NCI-H69 (cell line): ENCODE measurements at places on chromosomes 6 and 20.
A peak's percentile ranks its signal among the peaks of the same experiment; 100 is the strongest.

- DNase-seq: peak; percentile 97
Observed at GRCh38 chr6:108560463-108561308, at the start of gene FOXO3. FOXO3 (plus strand) TSS chr6:108560917; CDS start chr6:108561209, 292 bp downstream.

GRCh38 chr6:14026831-14027539, 90.6 kb upstream of the CD83 start:
- peak; percentile 25 for DNase-seq

DNA sequence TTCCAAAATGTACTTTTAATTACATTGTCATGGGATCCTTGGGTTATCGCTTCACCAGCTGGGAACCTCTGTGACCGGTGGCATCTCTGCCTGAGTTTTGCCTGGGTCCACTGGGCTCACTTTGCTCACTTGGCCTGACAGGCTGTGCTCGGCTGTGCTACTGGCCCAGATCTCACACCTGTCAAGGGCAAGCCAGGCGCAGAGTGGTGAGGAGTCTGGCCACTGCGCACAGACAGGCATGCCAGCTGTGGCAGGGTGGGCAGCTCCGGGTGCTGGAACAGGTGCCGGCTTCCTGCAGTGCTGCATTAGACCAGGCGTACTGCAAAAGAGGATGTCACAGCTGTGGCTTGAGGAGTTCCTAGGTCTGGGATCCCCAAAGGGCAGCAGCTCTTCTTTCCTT, 489.8 kb downstream of the TENT5A start:
- DNase-seq: peak; percentile 47

DNA sequence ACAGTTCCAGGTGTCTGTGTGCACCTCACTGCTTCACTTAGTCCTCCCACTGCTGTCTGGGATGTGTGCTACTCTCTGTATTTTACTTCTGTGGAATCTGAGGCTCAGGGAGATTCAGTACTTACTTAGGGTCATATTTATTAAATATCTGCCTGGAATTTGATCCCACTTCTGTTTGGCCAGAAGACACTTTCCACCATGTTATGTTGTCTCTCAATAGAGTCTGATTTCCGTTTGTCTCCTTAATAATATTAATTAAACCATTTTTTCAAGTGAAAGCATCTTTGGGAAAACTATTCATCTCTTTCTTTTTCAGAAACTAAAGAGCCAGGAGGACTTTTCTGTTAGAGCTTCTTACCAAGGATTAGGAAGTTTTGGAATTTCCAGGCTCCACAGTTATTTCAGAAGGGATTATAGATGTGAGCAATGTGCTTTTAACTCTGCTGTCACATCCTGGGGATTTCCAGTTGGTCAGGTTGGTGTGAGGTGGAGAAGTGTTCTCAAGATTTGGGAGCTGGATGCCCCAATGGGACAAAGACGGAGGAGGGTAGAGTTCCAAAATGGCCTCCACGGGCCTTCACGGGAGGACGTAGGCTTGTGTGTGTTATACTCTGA, 156.8 kb upstream of the RALGAPA2 start:
- no peak for DNase-seq

DNA sequence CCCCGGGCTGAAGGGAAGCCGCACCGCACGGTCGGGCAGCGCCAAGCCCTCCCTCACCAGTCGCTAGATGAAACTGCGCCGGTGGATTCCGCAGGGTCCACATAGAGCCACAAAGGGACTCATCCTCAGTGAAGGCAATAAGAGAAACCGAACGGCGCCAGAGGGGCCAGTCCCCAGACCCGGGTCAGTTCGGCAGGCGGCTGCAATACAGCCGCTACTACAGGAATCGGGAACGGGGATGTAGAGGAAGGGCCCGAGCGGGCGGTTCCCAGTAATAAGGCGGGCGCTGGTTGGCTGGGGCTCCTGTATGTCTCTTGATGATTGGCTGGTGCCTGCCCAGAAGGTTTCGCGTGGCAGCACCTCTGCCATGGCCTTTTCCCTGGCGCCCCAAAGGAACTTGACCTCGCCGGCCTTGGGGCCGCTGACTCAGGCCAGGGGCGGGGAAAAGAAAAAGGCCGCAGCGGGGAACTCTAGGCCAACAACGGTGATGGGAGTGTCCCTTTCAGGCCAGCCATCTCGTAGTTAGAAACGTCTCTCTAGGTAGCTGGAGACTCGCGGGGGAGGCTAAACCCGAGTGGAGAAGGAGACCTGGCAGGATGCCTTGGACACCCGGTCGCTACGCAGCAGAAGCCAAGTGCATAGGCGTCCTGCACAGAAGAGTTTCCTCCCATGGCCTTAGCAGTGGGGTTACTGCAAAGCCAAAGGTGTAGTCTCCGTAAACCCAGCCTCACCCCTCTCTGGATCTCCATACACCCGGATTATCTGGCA, at the start of gene IBTK:
IBTK (minus strand) TSS at position 240 of the 768 bp plus-strand sequence. CDS start 7,258 bp downstream, outside the sequence.
- peak; percentile 95 for DNase-seq

GRCh38 chr6:109478841-109479624, 4.0 kb downstream of the ZBTB24 start:
- no peak for DNase-seq

GRCh38 chr20:47791084-47791599, 5.9 kb upstream of the SULF2 start:
- DNase-seq: peak; percentile 15

GRCh38 chr6:28586324-28586723, 60.6 kb downstream of the GPX5 start:
- DNase-seq: no peak

GRCh38 chr6:20182926-20183521, 29.2 kb downstream of the MBOAT1 start:
- DNase-seq: peak; percentile 51

- DNase-seq: no peak
Observed at GRCh38 chr6:118710616-118711015, 59.2 kb upstream of the CEP85L start.

DNA sequence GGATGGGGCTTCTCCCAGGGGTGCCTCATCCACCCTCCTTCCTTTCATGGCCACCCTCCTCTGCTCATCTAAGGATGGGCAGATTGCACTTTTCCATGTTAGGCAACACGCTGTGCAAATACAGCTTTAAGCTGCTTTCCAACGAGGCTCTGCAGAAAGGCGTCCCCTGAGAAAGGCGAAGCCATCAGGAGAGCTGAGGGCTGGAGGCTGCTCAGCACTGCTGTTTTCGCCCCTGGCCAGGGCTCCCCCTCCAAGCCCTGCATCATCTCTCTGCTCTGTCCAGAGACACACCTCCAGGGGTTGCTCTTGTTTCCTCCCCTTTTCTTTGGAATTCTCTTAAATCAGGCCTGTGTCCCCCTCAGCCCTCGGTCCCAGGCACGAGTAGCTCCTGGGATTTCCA, 526.1 kb downstream of the CDH26 start:
- DNase-seq: peak; percentile 4

GRCh38 chr20:56423211-56423610, 11.2 kb downstream of the CASS4 start:
- DNase-seq: no peak

GRCh38 chr20:906001-906520, 10.1 kb downstream of the ANGPT4 start:
- no peak for DNase-seq

GRCh38 chr6:91683240-91683639, 1096.4 kb upstream of the MAP3K7 start:
- DNase-seq: peak; percentile 73

DNA sequence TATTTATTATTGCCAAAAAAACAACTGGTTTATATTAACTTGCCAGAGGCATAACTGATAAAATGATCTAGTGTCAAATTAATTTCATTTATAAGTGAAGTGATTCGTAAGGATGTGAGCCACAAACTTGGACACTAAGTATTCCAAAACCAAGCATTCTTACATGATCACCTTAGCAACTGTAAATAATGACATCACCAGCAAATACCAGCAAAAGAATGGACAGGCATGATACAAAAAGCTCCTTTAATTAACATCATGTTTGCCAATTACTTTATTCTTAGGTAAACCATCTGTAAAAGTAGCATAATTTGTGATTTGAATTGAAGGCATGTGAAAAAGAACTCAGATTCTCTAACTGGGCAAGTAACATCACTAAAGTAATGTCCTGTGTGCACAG, 17.2 kb upstream of the FNDC1 start:
- DNase-seq: no peak

- no peak for DNase-seq
Observed at GRCh38 chr6:53496797-53497375, 48.0 kb downstream of the GCLC start.

DNA sequence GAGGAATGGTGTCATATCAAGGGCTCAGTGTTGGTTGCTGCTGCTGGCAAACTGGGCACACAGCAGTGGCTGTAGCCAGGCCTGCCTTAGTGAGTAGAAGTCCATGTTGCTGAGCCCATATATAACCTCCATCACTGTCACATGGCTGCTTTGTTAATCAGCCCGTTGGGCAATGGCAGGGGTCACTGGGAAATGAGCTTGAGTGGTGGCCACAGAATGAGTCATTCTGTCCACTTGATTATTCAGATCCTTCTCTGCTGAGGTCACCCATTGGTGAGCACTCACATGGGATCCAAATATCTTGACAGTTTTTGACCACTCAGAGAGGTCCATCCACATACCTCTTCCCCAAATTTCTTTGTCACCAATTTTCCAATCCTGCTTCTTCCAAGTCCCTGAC, 898.9 kb upstream of the EYS start:
- no peak for DNase-seq

GRCh38 chr20:8740265-8740664, 328.6 kb upstream of the PLCB4 start:
- DNase-seq: no peak

DNA sequence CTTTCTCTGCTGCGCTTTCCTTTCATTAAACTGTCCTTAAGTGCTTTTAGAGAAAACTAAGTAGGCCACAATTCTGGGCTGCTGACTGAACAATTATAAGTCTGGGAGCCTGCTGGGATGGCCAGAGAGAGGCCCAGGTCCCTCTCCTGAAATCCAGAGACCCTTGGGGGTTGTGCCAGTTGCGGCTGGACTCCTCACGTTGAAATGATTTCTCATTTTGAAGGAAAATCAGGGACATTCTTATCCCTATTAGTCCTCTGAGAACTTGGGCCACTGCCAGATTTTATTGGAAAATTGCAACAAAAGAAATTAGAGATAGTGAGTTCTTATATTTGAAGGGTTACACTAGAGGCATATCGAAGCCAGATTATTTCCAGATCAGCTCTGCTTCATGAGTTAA, 145.1 kb downstream of the CLIC5 start:
- no peak for DNase-seq

DNA sequence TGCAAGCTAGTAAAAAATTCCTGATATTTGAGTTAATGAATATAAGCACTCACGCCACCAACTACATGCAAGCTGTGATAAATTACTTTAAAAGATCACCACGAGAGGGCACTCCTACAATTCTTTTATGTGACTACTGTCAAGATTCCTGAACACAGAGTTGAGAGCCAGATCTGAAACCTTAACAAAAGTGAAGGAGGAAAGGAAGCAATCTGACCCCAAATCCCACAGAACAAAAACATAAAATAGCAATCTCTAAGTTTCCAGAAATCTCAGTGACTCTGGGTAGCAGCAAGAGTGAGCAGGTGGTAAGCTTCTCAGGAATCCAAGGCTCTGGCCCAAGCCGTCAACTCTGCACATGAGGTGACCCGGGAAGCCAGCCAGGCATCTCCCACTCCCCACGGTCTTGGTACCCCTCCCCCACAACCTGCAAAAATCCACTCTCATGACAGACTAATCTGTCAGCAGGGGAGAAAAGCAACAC, 55.1 kb downstream of the STAU1 start:
- DNase-seq: peak; percentile 25

DNA sequence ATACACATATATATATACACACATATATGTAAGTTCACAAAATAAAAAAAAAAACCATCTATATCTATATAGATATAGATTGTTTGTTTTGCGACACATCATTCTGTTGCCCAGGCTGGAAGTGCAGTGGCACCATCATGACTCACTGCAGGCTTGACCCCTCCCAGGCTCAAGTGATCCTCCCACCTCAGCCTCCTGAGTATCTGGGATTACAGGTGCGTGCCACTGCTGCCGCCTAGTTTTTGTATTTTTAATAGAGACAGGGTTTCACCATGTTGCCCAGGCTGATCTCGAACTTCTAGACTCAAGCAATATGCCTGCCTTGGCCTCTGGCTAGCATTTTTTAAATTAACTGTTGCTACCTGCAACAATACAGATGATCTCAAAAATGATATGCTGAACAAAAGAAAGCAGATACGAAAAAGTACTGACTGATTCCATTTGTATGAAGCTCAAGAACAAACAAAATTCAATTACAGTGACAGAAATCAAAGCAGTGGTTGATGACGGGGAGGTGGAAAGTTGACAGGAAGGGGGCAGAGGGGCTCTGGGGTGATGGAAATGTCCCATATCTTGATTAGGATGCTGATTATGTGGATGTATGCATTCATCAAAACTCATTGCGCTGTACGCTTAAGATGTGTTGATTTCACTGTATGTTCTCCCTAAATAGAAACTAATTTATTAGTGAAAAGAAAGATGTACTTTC, 49.6 kb downstream of the ATXN1 start:
- peak; percentile 82 for DNase-seq

GRCh38 chr20:59749301-59749700, 145.0 kb downstream of the PHACTR3 start:
- no peak for DNase-seq

- peak; percentile 80 for DNase-seq
Observed at GRCh38 chr6:118784641-118785164, 109.2 kb upstream of the ASF1A start.

- DNase-seq: peak; percentile 6
Observed at GRCh38 chr20:47285189-47285588, 71.3 kb downstream of the ZMYND8 start.

DNA sequence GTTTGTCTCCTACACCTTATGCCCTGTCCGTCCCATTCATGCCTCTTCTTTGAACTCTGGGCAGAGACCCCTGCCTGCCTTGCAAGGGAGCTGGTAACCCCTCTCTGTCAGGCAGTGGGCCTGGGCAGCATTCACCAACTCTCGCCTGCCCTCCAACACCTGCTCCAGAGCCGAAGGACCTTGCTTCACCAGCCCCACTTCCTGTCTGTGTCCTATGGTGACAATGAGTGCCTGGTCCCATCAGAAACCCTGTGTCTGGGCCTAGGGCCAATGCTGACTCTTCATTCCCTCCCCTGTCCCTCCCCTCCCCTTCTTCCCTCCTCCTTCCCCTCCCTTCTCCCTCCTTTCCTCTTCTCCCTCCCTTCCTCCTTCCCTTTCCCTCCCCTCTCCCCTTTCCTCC, 22.8 kb upstream of the PCMTD2 start:
- DNase-seq: peak; percentile 59

GRCh38 chr6:17899491-17899890, 87.9 kb downstream of the KIF13A start:
- no peak for DNase-seq

DNA sequence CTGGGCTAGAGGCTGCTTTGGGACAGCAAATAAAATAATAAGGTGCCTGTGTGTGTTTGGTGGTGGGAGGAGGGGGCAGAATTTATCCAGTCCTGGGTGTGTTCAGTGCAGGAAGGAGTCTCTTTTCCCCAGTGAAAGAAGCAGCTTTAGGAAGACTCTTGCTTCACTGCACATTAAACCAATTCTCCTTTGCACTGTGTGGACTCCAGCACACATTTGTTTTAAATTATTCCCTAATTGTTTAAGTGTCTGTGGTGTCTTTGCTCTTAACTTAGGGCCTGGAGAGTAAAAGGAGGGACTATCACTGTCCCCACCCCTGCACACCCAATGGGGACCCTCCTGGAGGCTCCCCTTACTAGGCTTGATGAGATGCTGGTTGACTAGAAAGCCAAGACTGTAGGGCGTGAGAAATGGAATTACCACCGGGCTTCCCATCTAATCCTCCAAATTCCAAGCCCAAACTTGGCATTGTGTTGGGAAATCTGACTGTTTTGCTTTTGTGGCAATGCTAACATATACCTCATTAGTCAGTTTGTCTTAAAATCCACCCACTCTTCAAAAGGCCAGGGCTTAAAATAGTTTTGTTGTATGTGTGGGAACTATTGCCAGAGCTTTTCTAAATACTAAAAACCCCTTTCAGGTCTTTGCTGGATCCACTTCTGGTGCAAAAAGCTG, 13.5 kb upstream of the DAAM2 start:
- DNase-seq: no peak
